ENCODE measurements at places on chromosomes 2 and 18. TPM values are rescaled to one million over a fixed set of nuclear protein-coding genes. Genes with fewer than 3 reads are reported as not detected.

VIT gene
- not detected for total RNA-seq

GRCh38 chr2:68403199-68403644 lies 38.1 kb downstream of the PLEK start:
- no peaks in the 10 kb centered on the region for H3K27me3 ChIP-seq
- peaks cover 75% of the 10 kb centered on the region for H3K36me3 ChIP-seq
- H3K27ac ChIP-seq = peak overlapping the region; percentile 74
- peak overlapping the region; percentile 26 for H3K4me3 ChIP-seq
- no peak for DNase-seq
- H3K4me1 ChIP-seq = peaks cover 82% of the 10 kb centered on the region

- no peak overlapping the region for H3K27ac ChIP-seq
- peaks cover 36% of the 10 kb centered on the region for H3K27me3 ChIP-seq
- no peaks in the 10 kb centered on the region for H3K36me3 ChIP-seq
- no peak for DNase-seq
Measured at GRCh38 chr2:135005753-135006152, 41.5 kb downstream of the MAP3K19 start.

DNA sequence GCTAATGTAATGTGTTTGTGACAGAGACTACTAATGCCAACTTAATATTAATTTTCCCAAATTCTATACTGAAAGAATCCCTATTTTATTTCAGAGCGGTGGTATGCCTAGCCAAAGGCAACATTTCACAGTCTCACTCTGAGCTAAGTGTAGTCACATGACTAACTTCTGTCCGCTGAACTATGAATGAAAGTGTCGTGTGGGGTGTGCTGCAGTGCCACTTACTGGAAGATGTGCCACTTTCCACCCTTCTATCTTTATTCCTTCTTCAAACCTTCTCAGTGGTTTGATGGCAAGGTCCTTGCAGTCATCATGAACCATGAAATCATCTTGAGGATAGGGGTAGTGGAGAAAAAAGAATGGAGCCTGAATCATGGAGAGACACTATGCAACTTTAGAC lies 47.3 kb upstream of the C1D start:
- H3K27ac ChIP-seq = no peak overlapping the region
- H3K27me3 ChIP-seq = no peaks in the 10 kb centered on the region
- no peak overlapping the region for H3K4me3 ChIP-seq

DNA sequence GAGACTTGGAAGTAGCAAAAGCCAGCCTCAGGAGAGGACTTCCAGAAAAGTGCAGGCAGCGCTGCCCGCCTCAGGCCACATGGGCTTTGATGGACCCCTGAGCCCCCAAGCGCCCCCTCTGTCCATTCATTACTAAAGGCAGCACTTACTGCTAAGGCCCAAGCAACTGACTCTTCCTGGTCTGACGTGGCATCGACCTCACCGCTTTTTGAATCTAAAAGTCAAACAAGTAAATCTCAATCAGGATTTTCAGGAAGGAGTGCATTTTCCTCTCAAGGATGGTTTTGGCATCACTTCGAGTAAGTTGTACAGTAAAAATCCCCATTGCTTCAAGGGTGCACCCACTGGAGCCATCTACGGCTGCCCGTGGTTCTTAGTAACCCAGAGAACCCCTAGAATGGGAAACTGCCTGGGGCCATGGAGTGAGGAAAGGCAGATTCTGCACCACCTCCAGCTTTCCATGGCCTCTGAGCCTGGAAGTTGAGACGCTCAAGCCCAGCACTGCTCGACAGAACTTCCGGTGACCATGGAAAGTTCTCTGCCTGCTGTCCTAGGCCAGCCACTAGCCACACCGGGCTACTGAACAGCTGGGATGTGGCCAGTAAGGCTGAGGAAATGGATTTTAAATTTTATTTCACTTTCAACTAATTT lies 7.0 kb downstream of the HJURP start:
- H3K4me3 ChIP-seq = no peak overlapping the region
- H3K36me3 ChIP-seq = peaks cover 16% of the 10 kb centered on the region
- H3K27me3 ChIP-seq = no peaks in the 10 kb centered on the region
- no peak for DNase-seq

- no peak overlapping the region for H3K27ac ChIP-seq
- H3K27me3 ChIP-seq = no peaks in the 10 kb centered on the region
- no peaks in the 10 kb centered on the region for H3K4me1 ChIP-seq
- no peaks in the 10 kb centered on the region for H3K36me3 ChIP-seq
- no peak for DNase-seq
- no peak overlapping the region for H3K4me3 ChIP-seq
Measured at GRCh38 chr18:63449426-63449825, 27.1 kb upstream of the VPS4B start.

GRCh38 chr2:10038716-10039115 lies 4.6 kb upstream of the KLF11 start:
- no peaks in the 10 kb centered on the region for H3K27me3 ChIP-seq
- H3K36me3 ChIP-seq = no peaks in the 10 kb centered on the region

CNDP1 gene
- total RNA-seq = not detected

GLI2 gene
- not detected for total RNA-seq

DNA sequence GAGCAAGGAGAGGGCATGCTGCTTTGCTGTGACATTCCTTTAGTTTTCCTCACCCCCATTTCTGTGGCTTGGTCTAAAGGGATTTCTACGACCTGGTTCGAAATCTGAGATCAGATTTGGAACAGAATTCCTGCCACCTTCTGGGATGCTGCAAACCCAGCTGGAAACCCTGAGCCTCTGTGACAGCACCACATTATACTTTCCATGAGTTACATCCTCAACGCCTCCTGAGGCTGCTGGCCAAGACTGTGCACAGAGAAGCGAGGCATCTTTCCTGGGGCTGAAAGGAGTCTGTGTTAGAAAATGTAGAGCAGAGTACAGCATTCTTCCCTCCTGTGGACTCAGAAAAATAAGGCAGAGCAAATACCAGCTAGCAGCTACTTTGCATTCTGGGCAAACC lies 138.1 kb upstream of the CHAC2 start:
- H3K27ac ChIP-seq = no peak overlapping the region
- no peaks in the 10 kb centered on the region for H3K4me1 ChIP-seq
- no peaks in the 10 kb centered on the region for H3K36me3 ChIP-seq
- no peak for DNase-seq
- no peak overlapping the region for H3K4me3 ChIP-seq

CPO gene
- total RNA-seq = not detected

GRCh38 chr2:229124136-229124535 lies 147.0 kb downstream of the PID1 start:
- no peaks in the 10 kb centered on the region for H3K4me1 ChIP-seq
- H3K27me3 ChIP-seq = no peaks in the 10 kb centered on the region
- no peak overlapping the region for H3K4me3 ChIP-seq
- H3K36me3 ChIP-seq = no peaks in the 10 kb centered on the region
- no peak for DNase-seq

DNA sequence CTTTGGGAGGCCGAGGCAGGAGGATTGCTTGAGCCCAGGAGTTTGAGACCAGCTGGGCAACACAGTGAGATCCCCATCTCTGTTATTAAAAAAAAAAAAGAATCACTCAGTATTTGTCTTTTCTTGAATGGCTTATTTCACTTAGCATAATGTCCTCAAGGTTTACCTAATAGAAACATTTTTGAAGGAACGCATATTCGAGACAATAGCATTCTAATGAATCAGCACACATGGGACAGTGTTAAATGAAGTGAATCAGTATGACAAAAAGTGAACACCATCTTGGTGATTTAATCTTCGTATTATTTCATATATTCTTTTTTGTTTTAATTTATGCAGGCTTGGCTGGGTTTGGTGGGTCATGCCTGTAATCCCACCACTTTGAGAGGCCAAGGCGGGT lies 44.7 kb downstream of the WIPF1 start:
- no peaks in the 10 kb centered on the region for H3K27me3 ChIP-seq
- no peak overlapping the region for H3K4me3 ChIP-seq
- H3K36me3 ChIP-seq = no peaks in the 10 kb centered on the region
- peaks cover 27% of the 10 kb centered on the region for H3K4me1 ChIP-seq
- peak overlapping the region; percentile 78 for H3K27ac ChIP-seq

ERICH2 gene
- total RNA-seq = not detected

STAMBP gene
- total RNA-seq = 27.5 TPM

DOK1 gene
- total RNA-seq = 27.4 TPM

All from natural killer cell treated with Interleukin-12 subunit alpha and Interleukin-12 subunit beta and Interleukin-15 and Interleukin-18, amount 100 ng/mL, for 72 hours (primary cell).